ENCODE measurements at places on chromosomes 6 and 20. TPM values are rescaled to one million over a fixed set of nuclear protein-coding genes. Genes with fewer than 3 reads are reported as not detected.

The TMEM200A gene
- total RNA-seq, result 22.9 TPM

The ULBP1 gene
- 12.4 TPM for total RNA-seq

The LRRN4 gene
- 0.10 TPM for total RNA-seq

The NCOA6 gene
- 24.8 TPM for total RNA-seq

The MUCL3 gene
- total RNA-seq, result 0.15 TPM

The LAMA2 gene
- total RNA-seq, result 8.2 TPM

The GDAP1L1 gene
- total RNA-seq, result not detected

The C20orf144 gene
- 0.37 TPM for total RNA-seq

The RPP21 gene
- total RNA-seq, result 70.4 TPM

DNA sequence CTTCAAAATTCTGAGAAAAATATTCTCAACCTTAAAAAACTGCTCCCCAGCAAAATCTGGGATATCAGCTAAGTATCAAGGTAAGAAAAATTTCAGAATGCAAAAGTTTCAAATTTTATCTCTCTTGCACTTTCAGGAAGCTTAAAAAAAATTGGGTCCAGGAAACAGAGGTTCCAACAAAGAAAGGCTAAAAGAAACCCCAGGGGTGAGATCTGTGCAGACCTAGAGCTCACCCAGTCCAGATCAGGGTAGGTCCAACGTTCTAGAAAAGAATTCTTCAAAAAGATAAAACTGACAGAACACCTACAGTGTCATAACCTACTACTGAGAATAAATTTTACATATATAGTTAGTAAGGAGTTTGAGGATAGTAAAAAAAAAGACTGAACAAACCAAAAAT lies 23.5 kb downstream of the ILRUN start:
- peak overlapping the region; percentile 2 for H3K27ac ChIP-seq
- DNase-seq, result no peak
- peaks cover 27% of the 10 kb centered on the region for H3K4me1 ChIP-seq

- no peaks in the 10 kb centered on the region for H3K36me3 ChIP-seq
- DNase-seq, result no peak
- no peaks in the 10 kb centered on the region for H3K4me1 ChIP-seq
- no peak overlapping the region for H3K4me3 ChIP-seq
- no peaks in the 10 kb centered on the region for H3K27me3 ChIP-seq
These were observed 92.3 kb downstream of the RFPL4B start for GRCh38 chr6:112439432-112439831.

DNA sequence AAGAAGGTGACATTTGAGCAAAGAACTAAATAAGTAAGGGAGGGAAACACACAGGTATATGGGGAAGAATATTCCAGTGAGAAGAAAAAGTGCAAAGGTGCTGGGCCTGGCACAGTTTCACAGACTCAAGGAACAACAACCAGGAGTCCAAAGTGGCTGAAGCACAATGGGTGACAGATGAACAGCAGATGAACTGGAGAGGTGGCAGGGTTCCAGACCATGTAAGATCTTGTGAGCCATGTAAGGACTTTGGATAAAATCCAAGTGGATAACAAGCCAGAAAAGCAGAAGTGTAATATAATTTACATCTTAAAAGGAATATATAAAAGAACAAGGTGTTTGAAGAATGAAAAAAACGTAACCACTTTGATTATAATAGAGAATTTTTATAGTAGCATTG lies 87.9 kb downstream of the MMS22L start:
- no peak overlapping the region for H3K4me3 ChIP-seq
- H3K27ac ChIP-seq, result no peak overlapping the region
- no peak for DNase-seq
- no peaks in the 10 kb centered on the region for H3K4me1 ChIP-seq
- no peaks in the 10 kb centered on the region for H3K27me3 ChIP-seq

DNA sequence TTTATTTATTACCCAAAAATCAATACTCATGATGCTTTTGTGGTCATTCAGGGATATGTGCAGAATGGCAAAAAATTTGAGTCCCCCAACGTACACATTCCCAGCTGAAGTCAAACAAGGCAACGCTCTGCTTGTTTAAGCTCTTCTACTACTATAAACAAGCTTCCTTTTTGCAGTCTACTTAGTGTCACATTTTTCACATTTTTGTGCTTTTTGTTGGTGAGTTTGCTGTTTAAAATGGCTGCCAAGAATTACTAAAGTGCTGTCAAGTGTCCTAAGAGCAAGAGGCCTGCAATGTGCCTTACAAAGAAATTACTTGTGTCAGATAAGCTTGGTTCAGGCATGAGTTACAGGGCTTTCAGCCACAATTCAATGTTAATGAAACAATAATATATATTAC lies 2.1 kb downstream of the WFDC8 start:
- no peak overlapping the region for H3K27ac ChIP-seq
- DNase-seq, result no peak
- H3K27me3 ChIP-seq, result no peaks in the 10 kb centered on the region
- H3K4me1 ChIP-seq, result no peaks in the 10 kb centered on the region

DNA sequence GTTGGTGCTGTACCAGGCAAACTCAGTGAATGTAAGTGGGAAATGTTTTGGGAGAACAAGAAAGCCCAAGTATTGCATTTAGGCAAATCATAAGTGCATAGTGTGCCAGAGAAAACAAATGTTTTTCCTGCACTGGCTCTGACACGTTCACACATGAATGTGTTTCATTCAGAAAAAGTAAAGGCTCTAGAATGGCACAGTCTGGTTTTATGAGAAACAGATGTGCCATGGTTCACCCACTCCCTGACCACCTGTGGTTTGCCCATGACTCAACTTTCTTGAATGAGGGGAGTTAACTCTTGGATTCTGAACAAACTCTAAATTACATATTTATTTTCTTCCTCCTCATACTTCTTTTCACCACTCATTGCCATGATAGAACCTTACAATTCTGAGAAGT lies 126.9 kb downstream of the KCNQ5 start:
- H3K27ac ChIP-seq, result no peak overlapping the region
- H3K27me3 ChIP-seq, result peaks cover 5% of the 10 kb centered on the region
- DNase-seq, result no peak
- no peaks in the 10 kb centered on the region for H3K4me1 ChIP-seq

- no peaks in the 10 kb centered on the region for H3K27me3 ChIP-seq
- H3K27ac ChIP-seq, result no peak overlapping the region
- no peak overlapping the region for H3K4me3 ChIP-seq
- H3K36me3 ChIP-seq, result no peaks in the 10 kb centered on the region
- peak; percentile 50 for DNase-seq
These were observed 154.3 kb downstream of the CCDC170 start for GRCh38 chr6:151647976-151648639.

- H3K27me3 ChIP-seq, result no peaks in the 10 kb centered on the region
- H3K36me3 ChIP-seq, result no peaks in the 10 kb centered on the region
- H3K4me1 ChIP-seq, result no peaks in the 10 kb centered on the region
- DNase-seq, result no peak
- H3K4me3 ChIP-seq, result no peak overlapping the region
These were observed 91.3 kb downstream of the GRIK2 start for GRCh38 chr6:101484781-101485180.

GRCh38 chr6:38459291-38459690 lies 180.4 kb downstream of the BTBD9 start:
- no peak overlapping the region for H3K4me3 ChIP-seq
- H3K27me3 ChIP-seq, result no peaks in the 10 kb centered on the region
- H3K36me3 ChIP-seq, result no peaks in the 10 kb centered on the region
- no peak for DNase-seq
- H3K27ac ChIP-seq, result no peak overlapping the region

DNA sequence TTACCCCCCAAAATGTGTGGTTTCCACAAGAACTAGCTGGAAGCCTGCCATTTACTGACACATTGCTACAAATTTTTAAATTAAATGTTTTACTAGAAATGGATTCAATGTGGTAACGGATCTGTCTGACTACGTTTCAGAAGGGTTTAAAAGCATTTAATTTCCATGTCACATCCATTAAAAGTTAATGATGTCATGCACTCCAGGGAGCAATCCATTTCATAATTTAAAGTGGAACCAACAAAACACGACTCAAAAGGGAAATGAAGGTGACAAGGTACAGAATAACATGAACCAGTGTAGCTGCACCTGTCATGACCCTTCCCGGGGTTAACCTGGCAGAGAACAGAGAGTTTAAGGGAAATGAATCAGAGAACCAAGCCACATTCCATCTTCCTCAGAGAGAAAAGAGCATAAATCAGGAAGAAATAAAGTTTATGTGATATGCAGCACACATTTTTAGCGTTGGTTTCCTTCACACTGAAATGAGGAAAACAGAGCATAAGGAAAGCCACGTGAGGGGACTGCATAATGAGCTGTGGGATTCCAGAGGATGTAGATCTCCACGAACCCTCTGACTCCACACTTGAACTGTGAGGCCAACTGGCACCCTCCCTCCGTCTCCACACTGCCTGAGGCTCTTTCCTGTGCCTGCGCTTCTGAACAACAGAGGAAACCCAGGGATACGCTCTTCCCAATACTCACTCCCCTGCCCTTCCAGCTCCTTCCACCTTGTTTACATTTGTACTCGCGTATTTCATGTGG lies 170.3 kb upstream of the AHI1 start:
- no peak for DNase-seq
- H3K36me3 ChIP-seq, result no peaks in the 10 kb centered on the region
- no peak overlapping the region for H3K27ac ChIP-seq
- H3K27me3 ChIP-seq, result no peaks in the 10 kb centered on the region
- no peak overlapping the region for H3K4me3 ChIP-seq

GRCh38 chr6:94361304-94362060 lies 942.1 kb upstream of the EPHA7 start:
- H3K4me3 ChIP-seq, result no peak overlapping the region
- no peaks in the 10 kb centered on the region for H3K4me1 ChIP-seq
- no peak for DNase-seq
- no peak overlapping the region for H3K27ac ChIP-seq
- H3K27me3 ChIP-seq, result no peaks in the 10 kb centered on the region
